ENCODE measurements at places on chromosomes 6 and 20. TPM values are rescaled to one million over a fixed set of nuclear protein-coding genes. Genes with fewer than 3 reads are reported as not detected.

The GABRR2 gene
- total RNA-seq, result not detected

The PCSK2 gene
- 0.07 TPM for total RNA-seq

The CST2 gene
- total RNA-seq, result not detected

The SRC gene
- 15.4 TPM for total RNA-seq

The SCAF8 gene
- 54.9 TPM for total RNA-seq

The PAK5 gene
- total RNA-seq, result 1.6 TPM

The REM1 gene
- not detected for total RNA-seq

The SOX18 gene
- not detected for total RNA-seq

The NKAIN2 gene
- total RNA-seq, result 0.45 TPM

The HAO1 gene
- total RNA-seq, result not detected

The NFATC2 gene
- 0.19 TPM for total RNA-seq

The ACSS2 gene
- total RNA-seq, result 25.0 TPM

The PACSIN1 gene
- 0.41 TPM for total RNA-seq

The FILIP1 gene
- total RNA-seq, result 22.6 TPM

The MRAP2 gene
- 0.75 TPM for total RNA-seq

The SLC22A3 gene
- total RNA-seq, result 0.06 TPM

The SNAI1 gene
- total RNA-seq, result 4.0 TPM

The NKX2-4 gene
- not detected for total RNA-seq

The BNIP5 gene
- not detected for total RNA-seq

The METTL24 gene
- total RNA-seq, result 4.5 TPM

The SMOC2 gene
- 0.75 TPM for total RNA-seq

The HLA-DRB1 gene
- total RNA-seq, result 15.1 TPM

The HUS1B gene
- total RNA-seq, result not detected

The HLA-DMA gene
- total RNA-seq, result 11.9 TPM

The NHLRC1 gene
- not detected for total RNA-seq

The RAMACL gene
- total RNA-seq, result 0.56 TPM

The NINL gene
- 32.2 TPM for total RNA-seq

The SIRPD gene
- not detected for total RNA-seq

The TCF21 gene
- total RNA-seq, result 0.22 TPM

The CRIP3 gene
- total RNA-seq, result 21.3 TPM

The WTAP gene
- total RNA-seq, result 126 TPM

The BFSP1 gene
- total RNA-seq, result not detected

The NOTCH4 gene
- total RNA-seq, result 4.5 TPM

The GRM1 gene
- total RNA-seq, result 0.79 TPM

The TSPO2 gene
- total RNA-seq, result not detected

The HSPA12B gene
- 0.71 TPM for total RNA-seq

The PPP1R16B gene
- total RNA-seq, result 1.6 TPM

The FAXC gene
- total RNA-seq, result 23.0 TPM

The RAET1E gene
- total RNA-seq, result not detected

The KHDC1L gene
- 1.9 TPM for total RNA-seq

The LST1 gene
- not detected for total RNA-seq

The CYP21A2 gene
- total RNA-seq, result not detected

The ETV7 gene
- total RNA-seq, result 0.11 TPM

The KIF13A gene
- total RNA-seq, result 29.0 TPM

The C6orf118 gene
- 2.2 TPM for total RNA-seq

The BEND3 gene
- 11.2 TPM for total RNA-seq

The NMBR gene
- 0.09 TPM for total RNA-seq

The COL10A1 gene
- not detected for total RNA-seq

The RAB32 gene
- 6.6 TPM for total RNA-seq

The TNFRSF6B gene
- total RNA-seq, result not detected

The NQO2 gene
- 19.5 TPM for total RNA-seq

The PIM1 gene
- 9.1 TPM for total RNA-seq

The TTK gene
- 139 TPM for total RNA-seq
